Activated CD8-positive, alpha-beta memory T cell treated with anti-CD3 and anti-CD28 coated beads, Interleukin-2, amount 10 ng/mL, durations not matched to agents 7 days and 5 days (primary cell): ENCODE measurements at places on chromosomes 5 and 9.
A peak's percentile ranks its signal among the peaks of the same experiment; 100 is the strongest.

DNA sequence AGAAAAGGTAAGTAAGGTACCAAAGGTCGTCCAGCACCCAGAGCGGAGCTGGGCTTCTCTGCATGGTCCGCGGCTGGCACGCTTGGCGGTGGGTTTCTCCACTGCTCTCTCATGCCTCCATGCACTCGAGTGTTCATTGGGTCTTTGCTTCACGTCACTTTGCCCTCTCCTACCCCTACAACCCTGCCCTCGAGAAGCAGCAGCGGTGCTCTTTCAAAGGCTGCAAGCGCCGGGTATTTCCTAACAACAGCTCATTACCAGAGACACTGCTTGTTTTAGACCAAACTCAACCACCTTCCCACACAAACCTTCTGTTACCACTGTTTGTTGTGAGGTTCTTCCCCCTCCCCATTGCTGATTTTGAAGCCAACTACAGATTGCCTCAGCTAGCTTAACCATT is 21.5 kb upstream of the ZBTB34 start:
- DNase-seq = no peak

GRCh38 chr9:129688285-129689043 is 23.0 kb downstream of the PRRX2 start:
- DNase-seq = no peak

DNA sequence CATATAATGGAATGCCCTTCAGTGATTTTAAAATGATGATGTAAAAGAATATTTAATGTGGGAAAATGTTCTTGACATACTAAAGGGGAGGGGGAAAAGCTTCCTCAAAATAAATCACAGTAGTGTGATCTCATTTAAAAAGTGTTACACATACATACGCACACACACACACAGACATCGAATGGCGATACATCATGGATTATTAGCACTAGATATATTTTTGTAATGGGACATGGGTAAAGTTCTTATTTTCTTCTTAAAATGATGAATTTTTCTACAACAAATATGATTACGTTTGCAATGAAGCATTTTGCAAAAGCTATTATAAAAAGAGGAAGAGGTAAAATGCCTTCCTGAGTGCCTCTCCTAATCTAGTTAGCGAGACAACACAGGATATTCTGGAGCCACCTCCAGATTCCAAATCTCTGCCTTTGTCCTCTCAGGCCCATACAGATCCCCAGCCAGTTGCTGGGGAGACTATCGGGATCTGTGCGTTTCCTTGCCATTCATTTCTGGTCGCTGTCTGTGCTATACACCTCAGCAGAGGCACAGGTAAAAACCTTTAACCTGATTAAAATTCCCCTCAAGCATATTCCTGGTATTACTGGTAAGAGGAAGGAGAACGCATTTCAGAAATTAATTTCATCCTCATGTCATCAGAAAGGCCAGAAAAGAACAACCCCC is 69.6 kb downstream of the SLC28A3 start:
- DNase-seq = no peak

DNA sequence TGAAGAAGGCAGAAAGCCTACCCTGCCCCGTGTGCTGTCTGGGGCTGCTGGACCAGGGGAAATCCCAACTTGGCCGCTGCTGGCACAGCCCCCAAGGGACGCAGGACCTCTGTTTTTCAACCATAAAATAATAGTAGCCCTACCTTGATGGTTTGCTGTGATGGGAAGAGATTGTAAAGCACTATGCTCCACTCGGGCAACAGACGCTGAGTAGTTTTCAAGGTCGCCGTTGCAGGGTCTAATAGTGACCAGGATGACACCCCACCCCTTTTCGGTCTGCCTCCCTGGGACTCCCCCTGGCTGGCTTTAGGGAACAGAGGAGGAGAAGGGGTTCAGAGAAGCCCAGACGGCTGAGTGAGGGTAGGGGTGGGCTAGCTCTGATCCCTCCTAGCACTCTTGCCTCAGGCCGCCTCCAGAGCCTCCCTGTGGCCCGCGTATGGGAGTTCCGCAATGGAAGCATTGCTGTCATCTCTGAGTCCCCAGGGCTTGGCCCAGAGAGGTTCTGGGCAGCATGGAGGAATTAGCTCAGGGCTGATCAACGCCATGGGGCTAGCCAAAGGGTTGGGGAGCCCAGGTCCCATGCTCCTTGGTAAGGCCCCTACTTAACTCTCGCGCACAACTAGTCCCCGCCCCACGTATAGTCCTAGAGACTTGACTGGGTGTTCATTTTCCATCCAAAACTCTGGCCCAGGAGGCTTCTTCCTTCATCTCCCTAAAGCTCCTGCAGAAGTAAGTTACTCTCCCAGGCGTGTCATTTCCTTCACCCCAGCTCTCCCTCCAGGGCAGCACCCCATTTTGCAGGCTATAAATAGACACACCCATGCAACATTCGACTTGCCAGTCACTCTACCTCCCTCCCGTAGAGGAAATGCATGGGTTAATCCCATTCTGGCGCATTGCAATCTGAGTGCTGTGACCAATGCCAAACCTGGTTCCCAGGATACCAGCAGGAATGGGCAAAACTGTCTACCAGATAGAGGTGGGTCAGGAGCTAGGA is 1.1 kb upstream of the IRF1 start:
- peak; percentile 73 for DNase-seq
